ENCODE measurements at places on chromosomes 3 and 15. TPM values are rescaled to one million over a fixed set of nuclear protein-coding genes. Genes with fewer than 3 reads are reported as not detected.

GRCh38 chr3:43871627-43872245 lies 181.0 kb downstream of the ABHD5 start:
- H3K36me3 ChIP-seq, result no peaks in the 10 kb centered on the region
- H3K27ac ChIP-seq, result no peak overlapping the region
- H3K27me3 ChIP-seq, result peaks cover 27% of the 10 kb centered on the region
- no peaks in the 10 kb centered on the region for H3K4me1 ChIP-seq

Gene SRGAP3
- 0.33 TPM for total RNA-seq

- peaks cover 29% of the 10 kb centered on the region for H3K4me1 ChIP-seq
- H3K27ac ChIP-seq, result peak overlapping the region; percentile 97
- no peaks in the 10 kb centered on the region for H3K27me3 ChIP-seq
- peaks cover 20% of the 10 kb centered on the region for H3K36me3 ChIP-seq
Measured at GRCh38 chr3:149839896-149840295, 26.9 kb downstream of the RNF13 start.

DNA sequence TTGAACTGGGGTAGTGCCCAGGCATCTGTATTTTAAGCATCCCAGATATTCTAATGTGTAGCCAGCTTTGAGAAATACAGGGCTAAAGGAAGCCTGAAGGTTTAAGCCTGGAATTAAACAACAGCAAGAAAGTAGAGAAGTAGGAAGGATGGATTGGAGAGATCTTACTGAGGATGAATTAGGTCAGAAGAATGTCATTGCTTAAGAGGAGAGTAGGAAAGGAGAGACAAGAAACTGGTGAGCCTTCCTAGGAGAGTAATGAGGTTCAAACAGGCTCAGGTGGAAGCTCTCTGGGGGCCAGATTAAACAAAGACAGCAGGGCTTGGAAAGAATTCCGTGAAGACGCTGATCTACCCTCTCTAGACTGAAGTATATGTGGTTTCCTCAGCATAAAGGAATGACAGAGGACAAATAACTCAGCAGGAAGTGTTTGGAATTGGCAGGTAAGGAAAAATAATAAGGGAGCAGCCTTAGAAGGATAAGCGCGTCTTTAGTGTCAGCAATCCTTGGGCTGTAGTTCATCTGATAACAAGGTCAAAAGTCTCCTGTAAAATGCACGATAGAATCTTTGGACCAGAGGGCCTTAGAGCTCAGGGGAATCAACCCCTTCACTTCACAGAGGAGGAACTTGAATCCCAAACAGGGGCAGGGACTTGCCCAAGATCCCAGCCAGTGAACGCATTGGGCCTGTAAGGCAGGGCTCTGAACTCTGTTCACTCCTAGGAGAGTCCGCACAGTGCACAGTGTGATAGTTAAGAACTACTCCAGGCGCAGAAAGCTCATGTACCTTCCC lies 90.9 kb downstream of the TP63 start:
- no peaks in the 10 kb centered on the region for H3K27me3 ChIP-seq
- no peak for DNase-seq
- H3K4me1 ChIP-seq, result no peaks in the 10 kb centered on the region
- no peak overlapping the region for H3K4me3 ChIP-seq
- no peak overlapping the region for H3K27ac ChIP-seq

GRCh38 chr15:68542771-68543164 lies 36.0 kb upstream of the CORO2B start:
- peaks cover 20% of the 10 kb centered on the region for H3K27me3 ChIP-seq
- H3K4me1 ChIP-seq, result no peaks in the 10 kb centered on the region
- DNase-seq, result no peak
- no peaks in the 10 kb centered on the region for H3K36me3 ChIP-seq
- no peak overlapping the region for H3K4me3 ChIP-seq
- H3K27ac ChIP-seq, result no peak overlapping the region

Gene CADM2
- not detected for total RNA-seq

- H3K4me1 ChIP-seq, result no peaks in the 10 kb centered on the region
- no peak overlapping the region for H3K4me3 ChIP-seq
- H3K36me3 ChIP-seq, result no peaks in the 10 kb centered on the region
- peaks cover 14% of the 10 kb centered on the region for H3K27me3 ChIP-seq
Measured at GRCh38 chr15:69908590-69909420, 188.9 kb downstream of the TLE3 start.

Gene CHAC1
- total RNA-seq, result 13.1 TPM

Gene LDHAL6B
- not detected for total RNA-seq
